ENCODE measurements at places on chromosomes 7 and 10.

- DNase-seq: no peak
These were observed 7.7 kb downstream of the VAX1 start for GRCh38 chr10:117130346-117130745.

GRCh38 chr7:140688341-140688740 lies 8.2 kb upstream of the NDUFB2 start:
- DNase-seq: no peak

DNA sequence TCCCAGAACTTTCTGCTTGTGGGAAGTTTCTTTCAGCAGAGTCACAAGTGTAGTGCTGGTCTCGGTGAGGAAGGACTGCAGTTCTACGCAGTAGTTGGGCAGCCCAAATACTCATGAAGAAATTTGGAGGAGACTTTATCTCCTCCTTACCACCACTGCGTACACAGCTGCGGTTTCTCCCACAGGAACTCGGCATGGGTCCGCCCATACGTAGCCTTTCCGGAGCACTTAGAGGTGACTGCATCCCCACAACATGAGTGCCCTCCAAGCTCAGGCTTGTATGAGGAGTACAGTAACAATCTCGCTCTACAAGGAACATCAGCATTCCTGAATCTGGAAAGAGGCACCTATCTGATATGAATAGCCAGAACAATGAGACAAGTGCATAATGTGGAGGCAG lies 549.2 kb upstream of the SEMA3D start:
- no peak for DNase-seq

- DNase-seq: no peak
These were observed 131.5 kb downstream of the ATE1 start for GRCh38 chr10:121796342-121796741.

DNA sequence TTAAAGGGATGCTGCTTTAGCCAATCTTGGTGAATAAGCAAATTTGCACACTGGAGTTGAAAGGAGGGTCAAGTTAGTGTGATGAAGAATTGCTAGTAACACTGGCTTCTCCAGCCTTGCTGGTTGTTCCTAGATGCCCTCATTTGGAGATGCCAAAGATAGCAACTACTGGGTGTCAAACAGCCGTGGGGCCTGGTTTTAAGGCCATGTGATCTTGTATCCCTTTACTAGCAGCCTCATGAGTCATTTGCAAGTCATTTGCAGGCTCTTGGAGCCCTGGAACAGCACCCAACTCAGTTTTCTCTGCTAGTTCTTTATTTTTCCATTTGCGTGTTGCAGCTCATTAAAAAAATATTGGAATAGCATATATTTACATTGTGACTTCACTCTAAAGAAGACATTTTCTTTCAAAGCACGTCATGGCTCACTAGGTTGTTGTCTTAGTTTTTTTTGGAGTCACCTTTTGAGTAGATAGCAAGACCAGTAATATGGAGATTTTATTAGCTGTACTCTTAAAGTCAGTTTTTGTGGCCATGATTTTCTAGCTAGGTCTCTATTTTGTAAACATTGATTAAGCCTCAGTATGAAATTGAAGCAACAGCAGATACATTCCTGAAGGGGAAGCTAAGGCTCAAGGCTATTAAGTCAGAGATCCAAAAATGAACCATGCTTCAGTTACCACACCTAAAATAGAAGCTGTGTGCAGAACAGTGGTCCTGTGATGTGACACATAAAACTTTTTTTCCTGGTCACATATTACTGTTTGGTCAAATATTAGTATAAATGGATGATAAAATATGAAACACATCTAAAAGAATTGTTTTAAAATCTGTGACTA lies 1.3 kb downstream of the LSMEM1 start:
- peak; percentile 92 for DNase-seq

DNA sequence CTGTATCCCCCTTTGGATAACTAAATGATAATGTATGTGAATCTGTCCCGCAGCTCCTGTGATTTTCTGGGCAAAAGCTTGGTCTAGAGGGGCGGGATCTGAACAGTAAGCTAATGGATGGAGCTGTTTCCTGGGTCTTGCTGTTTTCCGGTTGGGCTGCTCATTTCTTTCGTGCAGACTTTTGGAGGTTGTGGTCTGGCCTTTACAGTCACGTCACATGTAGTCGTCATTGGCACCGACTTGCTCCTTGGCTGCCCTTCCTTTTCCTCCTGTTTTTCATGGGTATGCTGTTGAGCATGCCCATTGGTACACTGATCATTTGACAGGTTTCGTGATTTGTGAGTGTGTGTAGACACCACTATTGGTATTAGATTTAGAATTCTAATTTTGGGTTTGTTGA lies 2.0 kb downstream of the FBH1 start:
- DNase-seq: no peak

Measured in foreskin fibroblast (primary cell).